ENCODE measurements at places on chromosomes 2 and 18.

DNA sequence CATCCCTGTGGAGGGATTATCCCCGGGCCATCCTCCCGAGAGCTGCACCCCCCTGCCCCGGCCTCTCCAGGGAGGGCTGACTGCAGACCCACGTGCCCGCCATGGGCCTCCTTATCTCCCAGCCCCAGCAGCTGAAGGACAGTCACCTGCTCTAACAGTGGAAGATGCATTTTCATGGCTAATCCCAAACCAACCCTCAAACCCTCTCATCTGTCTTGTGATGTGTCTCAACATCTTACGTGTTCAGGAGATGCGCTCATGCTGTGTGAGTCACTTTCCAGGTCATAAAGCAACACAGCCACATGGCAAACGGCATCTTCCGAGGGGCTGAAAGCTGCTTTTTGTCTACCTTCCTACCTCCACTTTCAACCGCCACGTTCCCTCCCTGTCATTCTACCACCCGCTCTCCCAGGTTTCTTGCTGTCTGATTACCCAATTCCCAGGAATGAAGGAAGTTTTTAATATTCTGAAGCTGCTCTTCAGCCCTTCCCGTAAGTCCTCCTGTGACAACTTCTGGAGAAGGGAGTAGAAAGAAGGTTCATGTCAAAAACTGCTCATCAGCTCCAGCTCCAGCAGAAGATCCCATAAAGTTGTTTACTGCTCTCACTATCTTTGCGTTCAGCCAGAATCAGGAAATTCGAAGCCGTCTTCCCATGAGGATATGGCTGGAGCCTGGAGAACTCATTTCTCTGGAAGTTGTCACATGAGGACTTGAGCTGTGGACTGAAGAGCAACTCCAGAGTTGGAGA lies 54.5 kb downstream of the MBP start:
- DNase-seq = no peak

DNA sequence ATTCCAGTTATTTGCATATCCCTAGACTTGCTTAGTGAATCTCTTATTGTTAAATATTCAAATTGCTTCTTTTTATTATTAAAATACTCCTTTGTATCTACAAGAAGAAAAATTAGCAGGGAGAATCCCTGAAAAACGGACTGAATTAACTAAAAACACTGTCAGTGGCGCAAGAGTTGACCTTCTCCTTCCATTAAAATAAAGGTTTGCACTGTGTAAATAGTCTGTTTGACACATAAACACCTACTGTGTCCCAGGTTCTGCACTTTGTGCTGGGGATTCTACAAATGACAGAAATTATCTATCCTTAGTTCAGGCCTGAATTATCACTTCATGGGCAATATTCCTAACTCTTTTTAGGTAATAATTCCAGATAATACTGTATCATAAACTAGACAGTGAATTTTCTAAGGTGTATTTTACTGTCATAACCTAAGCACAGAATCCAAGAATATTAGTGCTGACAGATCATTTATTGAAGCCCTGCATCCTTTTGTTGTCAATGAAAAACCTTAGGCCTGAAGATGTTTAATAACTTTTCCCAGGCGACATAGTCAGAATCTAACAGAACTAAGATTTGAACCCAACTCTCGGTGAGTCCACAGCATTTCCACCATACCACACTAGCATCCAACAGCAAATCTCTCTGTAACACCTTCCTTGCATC lies 17.0 kb upstream of the BMP10 start:
- no peak for DNase-seq

DNA sequence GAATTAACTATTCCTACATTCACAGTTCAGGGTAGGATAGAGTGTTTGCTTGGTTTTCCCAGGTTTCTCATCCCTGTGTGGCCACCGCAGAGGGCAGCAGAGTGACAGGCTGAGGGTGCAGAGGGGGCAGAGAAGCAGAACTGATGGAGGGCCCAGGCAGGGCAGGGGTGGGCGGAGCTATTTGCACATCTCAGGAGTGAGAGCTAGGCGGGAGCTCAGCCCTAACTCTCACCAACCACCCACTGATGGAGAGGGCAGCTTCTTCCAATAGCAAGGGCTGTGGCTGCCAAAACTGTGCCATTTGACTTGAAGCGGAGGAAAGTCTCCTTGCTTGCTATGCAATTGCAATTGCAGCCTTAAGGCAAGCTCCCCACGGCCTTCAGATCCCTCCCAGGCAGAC lies 12.0 kb upstream of the DARS1 start:
- DNase-seq = no peak

DNA sequence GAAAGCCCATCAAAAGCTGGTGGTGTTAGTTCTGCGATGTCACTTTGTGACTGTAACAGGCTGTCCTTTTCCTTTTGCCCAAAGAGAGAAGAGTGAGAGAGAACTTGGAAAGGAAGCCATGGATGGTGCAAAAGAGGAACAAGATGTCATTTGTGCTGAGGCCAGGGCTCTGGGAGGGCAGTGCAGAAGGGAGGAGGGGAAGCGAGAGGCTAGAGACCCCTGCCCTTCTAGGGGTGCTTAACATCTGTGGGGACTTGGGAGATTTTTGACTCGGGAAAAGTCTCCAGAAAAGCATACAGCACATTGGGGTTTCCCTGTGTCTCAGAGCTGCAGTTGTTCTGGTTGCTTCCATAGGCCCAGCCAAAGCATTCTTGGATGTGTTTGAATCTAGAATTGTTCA lies 49.6 kb downstream of the ZBTB7C start:
- DNase-seq = no peak

GRCh38 chr2:72033636-72034035 lies 114.0 kb downstream of the CYP26B1 start:
- DNase-seq = no peak

- DNase-seq = no peak
Observed at GRCh38 chr18:70124139-70124538, 81.3 kb downstream of the RTTN start.

GRCh38 chr2:121489284-121489683 lies 41.4 kb upstream of the RNU4ATAC start:
- DNase-seq = no peak

- no peak for DNase-seq
Observed at GRCh38 chr2:95024371-95024770, 1.1 kb upstream of the MAL start.

GRCh38 chr2:29014331-29014730 lies 33.2 kb downstream of the TOGARAM2 start:
- no peak for DNase-seq

All from stimulated activated CD8-positive, alpha-beta memory T cell treated with anti-CD3 and anti-CD28 coated beads, Interleukin-2, amount 100 ng/mL, for 1 hour (primary cell).